Daoy (cell line): ENCODE measurements at places on chromosomes 7 and 10.

DNA sequence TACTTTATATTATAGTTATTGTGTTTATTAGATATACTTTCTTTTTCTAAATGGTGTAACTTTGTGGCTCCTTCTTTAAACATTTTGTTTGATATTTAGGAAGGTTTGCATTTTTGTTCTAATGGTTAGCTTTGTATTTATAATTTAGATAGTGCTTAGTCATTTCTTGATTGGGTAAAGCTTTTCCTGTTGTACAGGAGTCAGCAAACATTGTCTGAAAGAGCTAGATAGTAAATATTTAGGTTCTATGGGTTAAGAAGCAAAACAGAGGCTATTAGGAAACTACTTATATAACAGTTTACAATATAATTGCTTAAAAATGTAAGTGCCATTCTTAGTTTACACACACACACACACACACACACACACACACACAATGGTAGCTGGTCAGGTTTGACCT, 70.6 kb upstream of the CCDC6 start:
- DNase-seq: no peak

DNA sequence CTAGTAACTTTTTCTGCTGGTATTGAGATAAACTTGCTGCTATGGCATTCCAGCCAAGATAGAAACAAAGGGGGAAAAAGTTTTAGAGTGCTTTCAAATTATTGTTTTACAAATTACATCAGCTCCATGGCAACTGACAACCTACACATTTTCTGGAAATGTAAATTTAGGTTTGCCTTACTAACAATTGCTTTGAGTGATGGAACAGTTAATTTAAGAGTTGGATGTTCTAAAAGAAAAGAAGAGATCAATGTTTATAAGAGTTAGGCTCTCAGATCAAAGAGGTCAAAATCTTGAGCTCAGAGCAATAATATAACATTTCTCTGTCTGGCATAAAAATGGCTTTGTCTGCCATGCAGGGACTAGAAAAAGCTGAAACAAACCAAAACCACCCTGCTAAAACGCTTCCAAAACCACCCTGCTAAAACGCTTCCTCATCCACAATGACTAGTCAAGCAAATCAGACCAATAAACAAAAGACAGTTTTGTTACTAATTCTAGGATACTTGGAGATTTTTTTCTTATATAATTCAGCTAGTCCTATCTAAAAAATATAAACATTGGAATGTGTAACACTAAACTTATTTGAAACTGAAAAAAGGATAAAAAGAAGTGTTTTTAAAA, 32.3 kb downstream of the ORC5 start:
- DNase-seq: no peak

DNA sequence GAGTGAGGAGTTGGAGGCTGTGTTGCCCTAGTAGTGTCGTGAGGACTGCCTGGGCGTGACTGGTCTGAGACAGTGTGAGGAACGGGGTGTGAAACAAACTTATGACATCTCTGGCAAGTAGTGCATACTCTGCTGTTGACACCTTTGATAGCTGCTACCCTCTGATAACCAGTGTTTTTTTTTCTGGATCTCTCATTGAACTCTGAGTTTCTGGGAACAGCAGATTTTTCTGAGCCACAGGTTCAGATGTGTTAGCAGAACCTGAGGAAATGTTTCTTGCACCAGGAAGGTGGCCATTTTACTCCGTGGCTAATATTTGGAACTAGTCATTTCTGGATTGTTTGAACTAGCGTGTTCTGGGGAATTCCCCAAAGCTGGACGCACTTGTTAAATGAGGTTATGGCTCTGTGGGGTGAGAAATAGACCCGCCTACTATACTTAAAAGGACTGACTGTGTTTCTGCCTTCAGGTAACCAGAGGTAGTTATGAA, 52.9 kb downstream of the AUTS2 start:
- DNase-seq: peak; percentile 74

- peak; percentile 76 for DNase-seq
These were observed 67.7 kb downstream of the TACR2 start for GRCh38 chr10:69348816-69349541.

DNA sequence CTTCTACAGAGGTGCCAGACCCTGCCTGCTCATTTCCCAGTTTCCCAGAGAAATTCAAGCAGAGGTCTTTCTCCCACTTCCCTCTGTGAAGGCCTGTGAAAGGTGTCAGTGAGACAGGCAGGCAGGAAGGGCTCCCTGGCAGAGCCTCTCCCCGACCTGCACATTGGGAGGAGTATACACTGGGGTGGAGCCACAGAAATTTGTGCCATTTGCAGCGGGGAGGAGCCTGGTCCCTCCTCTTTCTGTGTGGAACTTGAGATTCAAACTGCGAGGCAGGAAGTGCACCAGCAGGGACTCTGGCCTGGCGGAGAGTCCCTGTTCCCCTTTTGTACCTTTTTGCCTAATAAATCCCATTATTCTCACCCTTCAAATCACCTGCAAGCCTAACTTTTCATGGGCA, 54.6 kb upstream of the OPN4 start:
- peak; percentile 29 for DNase-seq

DNA sequence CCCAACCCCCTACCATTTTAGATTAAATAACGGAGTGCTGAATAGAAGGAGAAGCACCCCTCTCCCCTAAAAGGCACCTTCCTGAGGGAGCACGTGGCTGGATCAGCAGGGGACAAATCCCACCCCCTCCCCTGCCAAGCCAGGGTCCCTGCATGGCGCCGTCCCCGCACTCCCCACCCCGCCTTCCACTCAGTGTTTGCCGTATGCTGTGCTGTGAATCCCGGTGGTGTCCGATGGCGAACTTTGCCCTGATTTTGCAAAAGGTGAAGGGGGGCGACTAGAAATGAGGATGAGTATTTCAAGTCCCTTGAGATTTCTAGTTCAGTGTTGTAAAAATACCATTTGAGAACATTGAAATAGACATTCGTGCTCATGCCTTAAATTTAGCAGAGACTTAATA, 83.5 kb upstream of the SH2B2 start:
- no peak for DNase-seq

DNA sequence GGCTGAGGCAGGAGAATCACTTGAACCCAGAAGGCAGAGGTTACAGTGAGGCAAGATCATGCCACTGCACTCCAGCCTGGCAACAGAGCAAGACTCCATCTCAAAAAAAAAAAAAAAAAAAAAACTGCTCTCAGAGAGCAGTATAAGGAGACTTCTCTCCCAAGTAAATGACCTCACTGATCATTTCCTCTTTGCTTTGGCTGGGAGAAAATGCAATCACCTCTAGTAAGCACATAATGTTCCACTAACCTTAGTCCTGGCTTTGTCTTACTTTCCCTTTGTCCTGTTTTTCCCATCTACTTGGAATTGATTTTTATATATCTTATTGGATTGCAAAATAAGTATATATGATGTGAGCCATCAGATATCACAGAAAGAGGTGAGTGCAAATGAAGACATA, 2.5 kb downstream of the SLC25A13 start:
- no peak for DNase-seq

DNA sequence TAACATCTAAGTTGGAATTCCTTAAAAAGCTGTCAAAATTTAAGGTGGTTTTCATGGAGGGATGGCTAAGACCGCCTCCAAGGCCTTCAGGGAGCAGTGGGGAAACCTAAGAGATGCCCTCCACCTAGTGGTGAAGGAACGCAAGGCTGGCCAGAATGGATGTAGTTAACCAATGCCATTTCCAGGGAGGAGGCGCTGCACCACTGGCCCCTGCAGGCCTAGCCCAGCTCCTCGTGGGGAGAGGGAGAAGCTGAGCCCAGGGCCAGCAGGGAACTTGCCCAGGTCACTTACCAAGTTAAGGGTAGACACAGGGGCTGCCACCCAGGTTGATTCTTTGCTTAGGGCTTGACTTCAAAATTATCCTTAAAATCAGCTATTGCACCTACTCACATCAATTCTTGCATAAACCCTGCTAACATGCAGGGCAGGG, 32.0 kb downstream of the FIGNL1 start:
- peak; percentile 91 for DNase-seq

DNA sequence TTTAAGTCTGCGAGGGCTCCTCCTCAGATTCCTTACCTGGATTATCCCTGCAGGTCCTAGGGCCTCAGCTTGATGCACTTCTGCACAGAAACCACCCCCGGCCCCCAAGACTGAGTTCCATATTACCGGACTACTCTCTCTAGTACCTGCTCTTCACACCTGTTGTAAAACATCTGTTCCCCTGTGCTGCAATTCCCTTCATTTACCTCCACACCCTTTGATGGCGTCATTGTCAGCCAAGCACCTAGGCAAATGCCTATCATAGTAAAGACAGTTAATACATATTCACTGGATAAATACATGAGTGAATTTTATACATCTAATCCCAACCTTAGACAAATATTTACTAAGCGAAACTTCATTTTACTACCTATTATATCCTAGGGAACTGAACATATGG, 275.5 kb downstream of the PLXDC2 start:
- DNase-seq: no peak

GRCh38 chr10:11009471-11010308, 8.0 kb upstream of the CELF2 start:
- DNase-seq: no peak

GRCh38 chr10:119689016-119689580, 36.8 kb upstream of the INPP5F start:
- no peak for DNase-seq

DNA sequence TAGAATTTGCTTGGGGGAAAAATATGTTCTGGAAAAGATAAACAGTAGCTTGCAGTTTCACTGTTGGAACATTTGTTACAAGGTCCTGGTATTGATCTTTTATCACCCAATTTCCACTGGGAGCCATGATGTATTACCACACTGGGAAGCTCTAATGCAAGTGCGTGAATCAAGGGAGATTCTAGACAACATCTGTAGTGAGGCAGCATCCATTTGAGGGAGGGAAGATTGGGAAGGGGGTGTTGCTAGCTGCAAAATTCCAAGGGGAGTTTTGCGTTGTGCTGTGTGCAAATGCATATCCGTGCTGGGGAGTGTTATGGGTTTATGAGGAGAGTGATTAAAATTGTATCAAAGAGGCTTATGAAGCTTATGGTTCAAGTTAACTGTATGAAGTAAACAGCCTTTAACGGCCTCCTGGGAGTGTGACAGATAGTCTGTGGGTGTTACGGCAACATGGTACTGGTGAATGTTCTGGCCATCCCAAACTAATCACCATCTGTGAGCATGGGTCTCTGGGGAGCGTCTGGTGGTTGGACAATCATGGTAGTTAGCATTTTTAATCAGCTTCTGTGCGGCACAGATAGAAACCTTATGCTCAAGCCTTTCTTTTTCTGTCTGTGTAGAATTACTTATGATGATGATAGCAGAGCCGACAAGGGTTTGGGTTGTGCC, 601.9 kb upstream of the GALNT17 start:
- DNase-seq: no peak

GRCh38 chr7:46463170-46463569, 542.1 kb upstream of the IGFBP3 start:
- DNase-seq: no peak

- peak; percentile 78 for DNase-seq
These were observed 20.5 kb upstream of the COL1A2 start for GRCh38 chr7:94374231-94374630.

GRCh38 chr7:116579322-116579721, 54.5 kb downstream of the CAV1 start:
- no peak for DNase-seq

GRCh38 chr7:135285547-135286233, 52.1 kb downstream of the STRA8 start:
- DNase-seq: no peak

DNA sequence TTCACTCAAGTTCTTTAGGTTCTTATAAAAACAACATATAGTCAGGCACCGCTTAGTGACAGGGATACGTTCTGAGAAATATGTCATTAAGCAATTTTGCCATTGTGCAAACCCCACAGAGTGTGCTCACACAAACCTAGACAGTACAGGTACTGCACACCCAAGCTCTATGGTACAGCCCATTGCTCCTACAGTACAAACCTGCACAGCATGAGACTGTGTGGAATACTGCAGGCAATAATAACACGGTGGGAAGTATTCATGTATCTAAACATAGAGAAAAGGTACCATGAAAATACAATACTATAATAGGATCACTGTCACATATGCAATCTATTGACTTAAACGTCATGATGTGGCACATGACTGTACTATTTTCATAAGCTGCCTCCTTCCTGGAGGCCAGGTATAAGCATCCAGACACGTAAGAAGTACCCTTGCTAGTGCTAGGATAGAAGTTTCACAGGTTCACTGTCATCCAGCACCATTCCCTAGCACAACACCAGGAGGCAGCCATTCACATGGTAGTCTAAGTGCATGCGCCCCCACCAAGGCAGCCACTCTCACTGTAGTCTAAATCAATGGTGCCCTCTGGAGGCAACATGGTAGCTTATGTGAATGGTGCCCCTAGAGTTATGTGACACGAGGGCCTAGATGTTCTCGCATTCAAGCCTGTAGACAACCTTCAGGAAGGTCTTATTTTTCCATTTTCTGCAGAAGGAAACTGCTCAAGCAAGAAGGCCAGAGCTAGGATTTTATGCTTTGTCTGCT, 98.5 kb downstream of the ARHGAP22 start:
- DNase-seq: peak; percentile 33

GRCh38 chr7:15989194-15989593, 302.7 kb upstream of the MEOX2 start:
- DNase-seq: no peak

DNA sequence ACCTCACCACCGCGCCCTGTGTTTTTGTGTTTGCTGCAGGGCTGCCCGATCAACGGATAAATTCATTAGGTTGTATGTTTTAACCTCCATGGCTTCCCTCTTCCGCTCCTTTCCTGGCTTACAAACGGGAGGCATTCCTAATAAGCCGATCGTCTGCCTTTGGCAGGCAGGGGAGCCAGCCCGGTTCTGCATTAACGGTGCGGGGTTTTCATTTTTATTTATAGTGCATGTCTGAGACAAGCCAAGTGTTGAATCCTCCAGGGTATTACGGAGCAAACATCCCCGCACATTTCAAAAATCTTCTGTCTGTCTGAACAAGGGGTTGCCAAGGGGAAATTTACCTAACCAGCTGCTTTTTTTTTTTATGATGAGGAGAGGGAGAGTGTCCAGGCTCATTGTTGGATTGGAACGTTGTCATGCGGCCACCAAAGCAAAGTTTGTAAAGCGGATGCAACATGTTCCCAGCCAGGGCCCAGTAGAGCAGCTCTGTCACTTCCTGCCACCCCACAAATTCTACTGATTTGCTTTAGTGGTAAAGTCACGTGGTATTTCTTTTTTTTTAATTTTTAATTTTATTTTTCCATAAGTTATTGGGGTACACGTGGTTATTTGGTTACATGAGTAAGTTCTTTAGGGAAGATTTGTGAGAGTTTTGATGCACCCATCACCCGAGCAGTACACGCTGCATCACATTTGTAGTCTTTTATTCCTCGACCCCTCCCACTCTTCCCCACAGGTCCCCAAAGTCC, 92.3 kb upstream of the BAIAP2L1 start:
- no peak for DNase-seq

DNA sequence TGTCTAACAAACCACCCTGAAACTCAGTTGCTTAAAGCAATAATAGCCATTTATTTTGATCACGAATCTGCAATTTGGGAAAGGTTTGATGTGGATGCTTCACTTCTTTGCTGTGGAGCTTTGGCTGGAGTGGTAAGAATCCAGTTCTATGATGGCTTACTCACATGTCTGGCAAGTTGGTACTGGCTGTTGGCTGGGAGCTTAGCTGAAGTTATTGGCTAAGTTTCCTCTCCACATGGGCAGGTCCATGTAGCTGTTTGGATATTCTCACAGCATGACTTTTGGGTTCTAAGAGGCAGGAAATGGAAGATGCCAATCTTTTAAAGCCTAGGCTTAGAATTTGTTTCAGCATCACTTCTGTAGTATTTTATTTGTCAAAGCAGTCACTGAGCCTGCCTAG, 277.6 kb upstream of the NRP1 start:
- peak; percentile 17 for DNase-seq
